ENCODE measurements at places on chromosomes 2 and 18.

DNA sequence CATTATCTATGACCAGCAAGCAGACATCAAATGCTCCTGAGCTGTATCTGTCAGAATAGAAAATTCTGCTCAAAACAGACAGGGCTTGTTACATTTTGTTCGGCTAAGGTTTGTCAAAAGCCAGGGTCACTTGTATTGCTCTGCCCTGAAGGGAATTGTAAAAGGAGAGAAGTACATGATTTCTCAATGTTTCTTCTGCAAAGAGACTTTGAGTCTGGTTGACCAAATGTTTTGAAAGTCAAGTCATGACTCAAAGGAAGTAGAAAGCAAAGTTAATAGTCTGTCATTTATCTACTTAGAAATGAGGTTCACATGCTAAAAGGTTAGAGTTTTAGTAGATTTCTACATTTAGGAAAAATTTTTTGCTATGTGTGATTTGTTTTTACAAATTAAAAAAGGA is 1624.1 kb upstream of the ZEB2 start:
- no peak for DNase-seq

- peak; percentile 34 for DNase-seq
These were observed 41.6 kb downstream of the LBH start for GRCh38 chr2:30272761-30273573.

- DNase-seq = no peak
These were observed 244.3 kb downstream of the CNTNAP5 start for GRCh38 chr2:124269348-124269747.

GRCh38 chr2:46787364-46787763 is 128.2 kb downstream of the MCFD2 start:
- no peak for DNase-seq

DNA sequence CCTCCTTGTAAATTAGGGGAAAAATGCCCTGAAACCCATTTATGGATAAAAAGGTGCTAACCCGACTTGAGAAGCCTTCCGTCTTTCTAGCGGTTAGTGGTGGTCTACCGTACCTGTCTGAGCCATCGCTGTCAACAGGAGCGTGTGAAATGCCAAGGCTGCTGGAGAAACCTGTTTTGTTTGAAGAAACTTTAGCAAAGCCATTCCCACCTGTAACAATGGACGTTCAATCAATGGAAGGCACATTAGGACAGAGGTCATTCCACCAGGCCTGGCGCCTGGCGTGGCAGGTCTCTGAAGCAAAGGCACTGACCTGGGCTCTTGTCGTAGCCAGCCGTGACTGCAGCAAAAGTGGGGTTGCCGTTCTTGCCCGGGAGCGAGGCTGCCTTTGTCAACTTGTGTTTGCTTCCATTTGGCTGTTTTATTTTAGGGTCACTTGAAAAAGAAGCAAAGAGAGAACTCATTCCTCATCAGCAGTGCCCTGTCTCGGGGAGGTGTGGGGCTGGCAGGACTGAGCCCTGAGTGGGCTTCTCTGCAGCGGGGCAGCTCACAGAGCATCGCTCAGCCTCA is 47.2 kb downstream of the ZAP70 start:
- DNase-seq = no peak

Measured in activated CD4-positive, alpha-beta T cell treated with anti-CD3 and anti-CD28 coated beads, Interleukin-2, Interleukin-6, amounts not matched to agents 100 ng/mL and 50 ng/mL, durations not matched to agents 16 hours and 8 hours (primary cell).